ENCODE measurements at places on chromosomes 16 and 17.

DNA sequence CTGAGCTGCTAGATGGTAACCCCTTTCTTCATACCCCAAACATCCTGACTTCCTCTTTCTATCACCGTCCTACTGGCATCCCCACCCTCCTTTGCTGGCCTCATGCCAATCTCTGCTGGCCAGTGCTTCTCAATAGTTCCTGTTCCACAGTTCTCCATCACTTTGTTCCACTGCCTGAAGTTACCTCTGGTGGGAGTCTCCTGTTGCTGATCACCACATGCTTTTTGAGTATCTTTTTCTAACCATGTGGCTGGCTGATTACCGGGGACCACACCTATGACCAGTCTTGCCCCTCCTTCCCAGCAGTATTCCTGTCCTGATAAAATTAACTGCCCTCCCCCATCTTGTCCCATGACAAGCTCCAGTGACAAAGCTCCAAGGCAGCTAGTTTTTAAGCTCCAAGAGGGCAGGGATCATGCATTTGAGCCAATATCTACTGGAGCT, 380.4 kb upstream of the CCL2 start:
- no peak for DNase-seq

DNA sequence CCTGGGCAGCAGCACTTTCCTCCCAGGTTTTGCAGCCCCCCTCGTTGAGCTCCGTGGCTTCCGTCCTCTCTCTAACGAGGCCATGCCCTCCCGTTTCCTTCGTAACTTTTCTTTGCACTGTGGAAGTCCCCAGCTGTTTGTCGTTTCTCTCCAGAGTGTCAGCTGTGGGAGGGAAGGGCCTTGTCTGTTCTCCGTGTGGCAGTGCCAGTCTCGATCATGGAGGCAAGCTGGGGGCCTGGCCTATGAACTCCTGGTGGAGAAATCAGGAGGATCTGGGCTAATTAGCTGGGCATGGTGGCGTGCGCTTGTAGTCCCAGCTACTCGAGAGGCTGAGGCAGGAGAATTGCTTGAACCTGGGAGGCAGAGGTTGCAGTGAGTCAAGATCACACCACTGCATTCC, 28.3 kb downstream of the TBCD start:
- no peak for DNase-seq

DNA sequence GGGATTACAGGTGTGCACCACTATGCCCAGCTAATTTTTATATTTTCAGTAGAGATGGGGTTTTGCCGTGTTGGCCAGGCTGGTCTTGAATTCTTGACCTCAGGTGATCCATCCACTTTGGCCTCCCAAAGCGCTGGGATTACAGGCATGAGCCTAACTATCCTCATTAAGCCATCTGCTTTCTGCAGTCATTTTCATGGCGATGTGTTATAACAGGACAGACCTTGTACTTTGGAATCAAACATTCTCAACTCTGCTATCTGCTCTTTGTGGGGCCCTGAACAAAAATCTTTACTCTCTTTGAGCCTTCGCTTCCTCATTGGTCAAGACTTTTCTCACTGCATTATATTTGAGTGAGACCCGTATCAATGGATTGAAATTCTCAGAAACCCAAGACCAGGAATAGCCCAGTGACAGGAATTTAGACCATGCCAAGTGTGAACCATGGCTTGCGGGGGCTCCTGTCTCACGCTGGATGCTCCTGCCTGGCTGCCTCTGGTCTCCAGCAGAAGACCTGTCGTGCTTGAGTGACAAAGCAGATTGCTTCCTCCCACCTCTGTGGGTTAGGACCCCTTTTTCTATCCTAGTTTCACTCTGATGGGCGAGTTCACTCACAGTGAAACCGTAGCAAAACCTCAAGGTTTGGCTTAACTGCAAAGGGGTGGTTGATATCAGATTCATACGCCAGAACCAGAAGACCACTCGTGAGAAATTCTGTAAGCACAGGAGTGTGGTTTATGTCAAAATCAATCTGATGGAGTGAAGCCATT, 519.1 kb downstream of the MAF start:
- DNase-seq, result no peak

DNA sequence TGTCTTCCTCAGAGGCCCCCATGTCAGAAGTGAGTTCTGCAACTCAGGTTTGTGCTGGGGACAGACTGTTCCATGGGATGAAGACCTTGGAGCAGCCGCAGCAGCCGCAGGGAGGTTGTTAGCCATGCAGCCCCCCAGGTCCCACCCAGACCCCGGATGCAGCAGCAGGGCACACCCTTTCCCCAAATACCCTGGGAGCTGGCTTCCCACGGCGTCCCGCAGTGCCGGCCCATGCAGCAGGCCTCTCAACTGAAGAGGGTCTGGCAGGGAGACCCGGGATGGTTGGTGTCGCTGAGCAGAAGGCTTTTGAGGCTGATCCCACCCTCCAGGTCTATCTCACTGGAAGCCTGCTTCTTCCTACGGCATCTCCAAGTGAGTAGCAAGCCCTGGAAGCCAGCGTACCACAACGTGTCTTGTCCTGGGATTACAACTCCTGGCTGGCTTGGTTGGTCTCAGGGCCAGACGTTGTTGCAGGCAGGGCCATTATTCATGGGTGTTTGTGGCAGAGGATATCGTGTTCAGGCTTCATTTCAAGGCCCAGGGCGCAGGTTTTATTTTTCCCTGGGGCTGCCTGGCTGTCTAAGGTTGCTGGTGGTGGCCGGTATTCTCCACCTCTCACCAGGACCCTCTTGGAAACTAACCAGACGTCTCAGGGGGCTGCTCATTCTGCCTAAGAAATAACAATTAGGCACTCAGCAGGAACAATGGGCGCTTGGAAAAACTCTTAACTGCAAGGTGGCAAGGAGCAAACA, 223.2 kb downstream of the C16orf95 start:
- DNase-seq, result no peak

- DNase-seq, result no peak
These were observed 6.8 kb downstream of the NAT9 start for GRCh38 chr17:74769266-74769855.

Data from NCI-H187 (cell line).